NCI-H524 (cell line): ENCODE measurements at places on chromosomes 11 and 22.

DNA sequence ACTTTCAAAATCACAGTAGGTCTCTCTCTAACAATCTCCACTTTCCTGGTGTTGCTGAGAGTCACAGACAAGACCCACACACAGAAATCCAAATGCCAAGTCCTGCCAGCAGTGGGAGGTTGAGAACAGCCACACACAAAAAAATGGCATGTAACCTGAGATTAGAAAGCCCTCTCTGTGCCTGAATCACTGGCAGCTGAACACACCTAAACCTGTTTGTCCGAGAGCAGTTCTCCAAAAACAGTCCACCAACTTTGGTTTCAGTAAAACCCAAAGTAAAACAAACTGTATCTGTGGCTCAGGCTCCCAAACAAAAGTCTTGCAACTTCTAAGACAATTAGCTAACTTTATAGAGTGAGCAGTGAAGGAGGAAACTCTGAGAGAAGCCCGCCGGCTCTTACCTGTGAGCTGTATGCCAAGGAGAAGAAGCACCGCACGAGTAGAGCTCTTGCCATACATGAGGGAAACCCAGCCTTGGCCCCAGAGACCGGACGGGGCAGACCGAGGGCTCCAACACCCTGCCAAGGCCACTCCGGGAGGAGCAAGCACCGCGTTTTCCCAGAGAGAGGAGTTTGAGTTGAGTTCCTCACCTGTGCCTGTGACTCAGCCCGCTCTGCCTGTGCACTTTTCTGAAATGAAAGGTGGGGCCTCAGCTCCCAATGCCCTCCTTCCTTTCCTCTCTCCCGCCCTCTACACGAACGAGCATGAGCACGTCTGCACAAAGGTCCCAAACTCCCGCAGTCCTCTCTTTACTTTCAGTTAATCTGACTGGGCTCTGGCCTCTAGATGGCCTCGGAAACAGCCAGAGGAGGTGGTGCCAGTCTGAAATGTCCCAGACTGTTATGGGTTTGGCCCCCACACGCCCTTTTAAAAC, at the start of gene MPZL2:
Gene MPZL2, minus strand, starts transcription at position 603 of the 874 bp plus-strand sequence. Its CDS starts 144 bp downstream, at position 459.
- DNase-seq: no peak

- no peak for DNase-seq
Observed at GRCh38 chr11:121681550-121682268, 228.9 kb upstream of the SORL1-AS1 start.

GRCh38 chr11:4699697-4700435, 2.2 kb upstream of the OR51E2 start:
- no peak for DNase-seq

GRCh38 chr22:25364281-25364680, 144.8 kb downstream of the CRYBB2 start:
- DNase-seq: no peak

DNA sequence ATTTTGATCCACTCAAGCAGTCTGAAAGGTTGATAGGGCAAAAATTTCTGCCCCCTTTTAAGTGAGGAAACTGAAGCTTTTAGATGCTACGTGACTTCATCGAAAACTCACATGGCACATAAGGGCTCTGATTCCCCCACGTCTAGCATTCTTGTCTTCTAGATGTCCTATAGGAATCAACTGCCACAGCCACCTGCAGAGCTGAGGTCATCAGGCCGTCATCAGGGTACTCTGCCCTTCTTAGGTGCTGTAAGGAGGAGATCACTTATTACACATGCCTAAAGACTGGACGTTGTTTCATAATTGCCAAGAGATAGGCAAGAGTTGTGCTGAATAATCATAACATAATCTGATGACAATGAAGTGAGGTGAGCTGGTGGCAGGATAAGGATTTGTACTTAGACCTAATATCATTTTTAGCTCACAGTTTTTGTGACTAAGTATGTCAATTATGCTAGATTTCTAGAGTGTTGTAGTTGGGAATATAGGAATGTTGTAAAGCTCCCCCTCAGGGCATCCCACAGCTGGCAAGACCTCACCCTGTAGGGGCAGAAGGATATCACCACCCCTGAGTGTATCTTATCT, 349.4 kb downstream of the METTL15 start:
- no peak for DNase-seq

GRCh38 chr22:50622723-50623327, 5.1 kb downstream of the ARSA start:
- no peak for DNase-seq

DNA sequence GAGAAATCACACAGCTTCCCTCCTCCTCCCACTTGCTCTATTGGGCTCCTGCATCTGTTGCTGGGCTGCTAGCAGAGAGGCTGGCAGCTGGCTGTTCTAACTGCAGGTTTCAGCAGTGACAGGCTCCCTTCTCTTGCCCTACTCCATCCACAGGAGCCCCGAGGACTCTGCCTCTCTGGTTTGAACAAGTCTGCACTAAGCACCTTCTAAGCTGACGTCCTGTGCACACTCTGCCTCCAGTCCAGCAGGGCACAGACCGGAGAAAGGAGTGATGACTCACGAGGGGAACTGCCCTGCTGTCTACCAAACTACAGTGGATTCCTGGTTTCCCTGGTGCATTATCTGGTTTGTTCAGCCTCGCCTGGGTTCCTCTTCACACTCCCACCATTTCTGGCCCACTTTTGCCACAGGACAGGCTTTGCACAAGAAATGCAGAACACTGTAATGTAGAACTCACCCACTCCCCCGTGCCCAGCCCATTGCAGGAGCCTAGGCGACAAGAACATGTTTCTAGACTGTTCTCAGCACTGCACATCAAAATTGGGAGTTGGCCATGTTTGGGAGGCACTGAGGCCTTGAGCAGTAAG, 26.0 kb downstream of the IL10RA start:
- no peak for DNase-seq

DNA sequence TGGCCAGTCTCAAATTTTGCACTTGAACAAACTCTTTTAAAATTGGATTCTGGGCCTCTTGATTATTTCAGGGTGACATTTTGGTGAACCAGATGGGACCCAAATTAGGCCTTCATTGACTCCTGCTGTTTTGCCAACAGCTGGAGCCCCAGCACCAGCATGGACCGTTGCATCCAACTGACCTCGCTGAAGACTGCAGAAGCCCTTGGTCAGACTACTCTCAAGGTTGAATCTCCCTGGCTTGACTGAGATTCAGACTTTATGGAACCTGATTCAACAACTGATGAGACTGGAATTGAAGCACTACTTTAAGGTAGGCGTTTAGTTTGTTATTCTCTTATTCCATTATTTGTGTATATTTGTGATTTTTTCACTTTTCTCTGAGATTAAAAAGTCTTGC, 41.7 kb downstream of the NARS2 start:
- DNase-seq: no peak

GRCh38 chr22:25380122-25380747, 160.8 kb downstream of the CRYBB2 start:
- no peak for DNase-seq

DNA sequence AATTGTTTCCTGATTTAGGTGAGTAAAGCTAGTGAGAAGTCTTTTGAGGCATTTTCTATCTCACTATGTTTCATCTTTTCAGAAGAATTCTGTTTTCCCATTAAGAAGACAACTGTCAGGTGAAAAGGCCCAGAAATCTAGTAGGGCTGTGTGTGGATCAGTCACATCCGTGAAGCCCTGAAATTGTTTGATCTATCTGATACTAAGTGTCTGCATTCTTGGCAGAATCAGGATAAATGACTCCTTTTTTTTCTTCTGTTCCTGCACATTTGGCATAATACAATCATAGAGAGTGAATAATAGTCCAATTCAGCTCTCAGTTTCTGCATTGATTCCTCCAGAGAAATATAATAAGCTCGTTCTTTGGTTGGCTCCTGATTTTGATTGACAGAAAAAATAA, 208.3 kb downstream of the NAV2 start:
- no peak for DNase-seq

- no peak for DNase-seq
Observed at GRCh38 chr22:50482107-50483074, 1.0 kb downstream of the ADM2 start.

GRCh38 chr22:31211482-31211861, 626 bp upstream of the LIMK2 start:
- DNase-seq: no peak

DNA sequence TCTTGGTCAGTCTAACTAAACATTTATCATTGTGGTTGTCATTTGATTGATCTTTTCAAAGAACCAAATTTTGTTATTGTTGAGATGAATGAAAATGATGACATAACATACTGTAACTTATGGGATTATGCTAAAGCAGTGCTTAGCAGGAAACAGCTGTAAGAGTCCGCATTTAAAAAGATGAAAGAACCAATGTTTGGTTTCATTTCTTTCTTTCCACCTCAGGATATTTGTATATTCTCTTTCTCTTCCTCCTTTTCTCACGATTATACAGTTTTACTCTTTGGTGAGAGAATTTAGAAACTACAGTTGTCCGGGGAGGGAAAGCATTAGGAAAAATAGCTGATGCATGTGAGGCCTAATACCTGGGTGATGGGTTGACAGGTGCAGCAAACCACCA, 23.1 kb downstream of the PIH1D2 start:
- DNase-seq: no peak

GRCh38 chr22:22181341-22181850, 63.2 kb upstream of the VPREB1 start:
- DNase-seq: no peak

GRCh38 chr11:118909619-118910308, 16.0 kb downstream of the BCL9L start:
- DNase-seq: no peak

GRCh38 chr11:35725885-35726284, 63.3 kb downstream of the TRIM44 start:
- no peak for DNase-seq

- DNase-seq: no peak
Observed at GRCh38 chr11:65352783-65353182, 1.8 kb upstream of the TIGD3 start.

- DNase-seq: no peak
Observed at GRCh38 chr11:33942954-33943353, 51.1 kb upstream of the LMO2 start.

GRCh38 chr11:123510579-123510905, 80.5 kb downstream of the GRAMD1B start:
- DNase-seq: no peak

DNA sequence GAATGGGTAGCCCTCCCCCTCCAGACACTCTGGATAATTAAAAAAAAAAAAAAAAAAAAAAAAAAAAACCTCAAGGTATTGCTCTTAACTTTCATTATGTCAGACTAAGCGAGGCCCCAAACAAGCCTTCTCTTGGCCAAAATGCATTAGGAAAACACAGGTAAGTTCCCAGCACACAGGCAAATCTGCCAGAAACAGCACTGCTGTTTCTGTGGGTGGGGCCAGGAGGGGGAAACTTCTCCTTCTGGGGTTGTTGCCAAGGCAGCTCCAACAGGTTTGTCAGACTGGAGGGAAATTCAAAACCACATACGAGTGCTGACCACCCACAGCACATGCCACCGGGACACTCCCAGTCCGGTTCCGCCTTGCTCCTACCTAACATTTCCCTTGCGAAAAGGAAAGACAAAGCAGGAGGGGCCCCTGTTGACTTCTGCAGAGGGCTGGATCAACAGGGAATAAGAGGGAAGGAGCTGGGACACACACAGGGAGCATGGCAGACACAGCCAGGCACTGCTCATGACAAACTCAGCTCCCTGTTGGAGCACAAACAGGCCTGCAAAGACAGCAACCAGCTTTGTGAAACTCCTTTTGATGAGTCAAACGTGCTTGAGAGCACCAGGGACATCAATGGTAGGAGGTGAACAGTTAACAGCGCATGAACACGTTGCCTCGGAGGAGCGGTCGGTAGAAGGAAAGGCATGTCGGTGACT, 55.0 kb downstream of the MYH9 start:
- DNase-seq: no peak

GRCh38 chr22:29116397-29117123, 43.7 kb downstream of the KREMEN1 start:
- peak; percentile 27 for DNase-seq

DNA sequence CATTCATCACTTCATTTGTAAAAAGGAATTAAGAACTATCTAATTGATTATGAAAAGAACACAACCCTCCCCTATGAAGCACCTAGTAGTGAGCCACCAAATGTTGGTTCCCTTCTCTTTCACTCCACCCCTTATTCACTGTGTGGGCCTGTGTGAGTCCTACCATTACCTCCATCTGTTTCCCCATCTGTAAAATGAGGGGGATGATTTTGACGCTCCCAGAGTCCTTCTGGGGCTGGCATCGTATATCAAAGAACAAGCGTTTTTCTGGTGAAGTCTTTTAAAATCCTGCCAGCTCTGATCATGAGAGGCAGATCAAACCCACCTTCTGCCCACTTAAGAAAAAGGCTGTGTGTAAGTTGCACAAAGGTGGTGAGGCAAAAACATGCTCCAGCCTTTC, 96.6 kb upstream of the SEZ6L start:
- DNase-seq: peak; percentile 43

DNA sequence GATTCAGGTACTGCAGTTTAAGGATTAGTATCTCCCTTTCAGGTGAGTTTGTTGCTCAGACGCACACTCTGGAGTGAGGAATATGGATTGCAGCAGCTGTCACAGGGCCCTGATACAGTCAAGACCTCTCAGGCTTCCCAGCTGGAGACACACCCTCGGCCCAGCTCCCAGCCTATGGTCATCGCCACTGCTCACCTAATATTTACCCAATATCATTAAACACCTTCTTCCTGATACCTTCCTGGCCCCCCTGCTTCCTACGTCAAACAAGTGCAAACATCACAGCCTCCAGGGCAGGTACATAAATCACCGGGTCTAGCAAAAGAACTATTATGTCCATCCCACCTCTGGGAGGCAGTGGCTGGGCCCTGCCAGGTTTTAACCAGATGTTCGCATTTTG, 213.3 kb downstream of the MN1 start:
- DNase-seq: no peak

GRCh38 chr11:39724404-39724803, 1735.0 kb downstream of the LRRC4C start:
- DNase-seq: no peak
